ENCODE measurements at places on chromosomes 11 and 22. TPM values are rescaled to one million over a fixed set of nuclear protein-coding genes. Genes with fewer than 3 reads are reported as not detected.

- DNase-seq = no peak
Measured at GRCh38 chr11:68061508-68061907, 22.7 kb downstream of the TCIRG1 start.

DNA sequence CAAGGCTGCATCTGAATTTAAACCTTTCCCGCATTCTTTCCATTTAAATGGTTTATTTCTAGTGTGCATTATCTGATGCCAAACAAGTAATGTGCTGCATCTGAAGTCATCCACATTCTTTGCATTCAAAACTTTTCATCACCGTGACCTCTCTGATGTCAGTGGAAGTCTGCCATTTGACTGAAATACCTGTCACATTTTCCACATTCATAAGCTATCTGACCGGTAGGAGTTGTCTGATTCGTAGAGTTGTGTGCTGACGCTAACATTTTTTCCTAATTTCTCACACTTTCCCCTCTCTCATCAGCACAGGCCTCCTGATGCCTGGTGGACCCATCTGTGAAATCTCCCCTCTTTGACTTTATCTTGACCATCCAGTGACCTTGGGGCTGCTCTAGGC lies 79.9 kb upstream of the BARX2 start:
- DNase-seq = no peak

DNA sequence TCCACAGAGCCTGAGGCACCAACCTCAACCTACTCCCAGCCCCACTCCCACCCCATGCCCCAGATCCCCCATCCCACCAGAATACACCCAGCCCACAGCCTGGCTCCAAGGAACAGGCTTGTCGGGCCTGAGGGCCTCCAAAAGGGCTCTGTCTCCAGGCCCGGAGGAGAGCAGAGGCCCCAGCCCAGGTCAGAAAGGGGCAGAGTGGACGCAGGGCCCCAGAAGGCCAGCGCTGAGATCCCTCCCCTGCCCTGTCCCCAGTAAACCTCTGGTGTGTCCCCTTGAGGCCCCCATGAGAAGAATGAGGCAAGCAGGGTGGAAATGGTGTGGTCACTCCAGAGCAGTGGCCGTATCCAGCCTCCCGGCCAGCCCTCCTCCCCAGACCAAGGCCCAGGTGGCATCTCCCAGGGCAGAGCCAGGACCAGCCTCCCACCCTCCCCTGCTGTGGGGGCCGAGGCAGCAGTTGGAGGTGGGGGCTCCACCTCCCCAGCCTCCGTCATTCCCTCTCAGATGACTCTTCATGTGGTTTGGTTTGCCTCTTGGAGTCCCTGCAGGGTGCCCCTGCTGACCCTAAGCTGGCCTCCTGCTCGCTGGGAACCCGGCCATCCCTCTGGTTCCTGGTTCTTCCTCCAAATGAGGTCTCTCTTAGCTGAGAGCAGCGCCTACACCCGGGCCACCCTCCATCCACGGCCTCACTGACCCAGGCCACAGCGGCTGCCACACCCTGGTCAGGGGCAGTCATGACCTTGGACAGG lies 195.0 kb downstream of the IGLL1 start:
- no peak for DNase-seq

- no peak for DNase-seq
Measured at GRCh38 chr11:27795955-27796861, 96.0 kb upstream of the BDNF start.

GRCh38 chr11:78228467-78228866 lies 39.7 kb downstream of the USP35 start:
- no peak for DNase-seq

DNA sequence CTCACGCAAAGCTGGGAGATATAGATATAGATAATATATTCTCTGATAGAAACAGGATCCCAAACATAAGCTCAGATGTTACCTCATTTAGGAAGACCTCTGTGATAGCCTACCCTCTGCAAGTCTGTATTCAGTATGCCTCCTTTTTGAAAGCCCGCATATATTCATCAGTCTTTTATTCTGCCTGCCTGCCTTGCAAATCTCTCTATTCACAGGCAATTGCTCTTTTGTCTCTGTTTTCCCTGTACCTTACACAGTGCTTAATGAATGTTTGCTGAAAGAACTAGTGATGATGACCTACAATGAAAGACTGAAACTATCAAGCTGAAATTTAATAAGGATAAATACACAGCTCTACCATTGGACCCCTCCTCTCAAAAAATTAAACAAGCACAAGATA lies 18.4 kb downstream of the DEUP1 start:
- DNase-seq = no peak

GRCh38 chr11:34512840-34513681 lies 533 bp downstream of the ELF5 start:
- DNase-seq = no peak

- DNase-seq = peak; percentile 37
Measured at GRCh38 chr11:11731311-11732083, 109.7 kb upstream of the GALNT18 start.

GRCh38 chr11:105824457-105825013 lies 197.5 kb downstream of the MSANTD4 start:
- DNase-seq = no peak

- no peak for DNase-seq
Measured at GRCh38 chr22:35837101-35837727, 119.5 kb downstream of the APOL5 start.

- no peak for DNase-seq
Measured at GRCh38 chr11:95045812-95046211, 3.4 kb upstream of the KDM4F start.

GRCh38 chr22:27754247-27754887 lies 47.2 kb downstream of the MN1 start:
- DNase-seq = no peak

DNA sequence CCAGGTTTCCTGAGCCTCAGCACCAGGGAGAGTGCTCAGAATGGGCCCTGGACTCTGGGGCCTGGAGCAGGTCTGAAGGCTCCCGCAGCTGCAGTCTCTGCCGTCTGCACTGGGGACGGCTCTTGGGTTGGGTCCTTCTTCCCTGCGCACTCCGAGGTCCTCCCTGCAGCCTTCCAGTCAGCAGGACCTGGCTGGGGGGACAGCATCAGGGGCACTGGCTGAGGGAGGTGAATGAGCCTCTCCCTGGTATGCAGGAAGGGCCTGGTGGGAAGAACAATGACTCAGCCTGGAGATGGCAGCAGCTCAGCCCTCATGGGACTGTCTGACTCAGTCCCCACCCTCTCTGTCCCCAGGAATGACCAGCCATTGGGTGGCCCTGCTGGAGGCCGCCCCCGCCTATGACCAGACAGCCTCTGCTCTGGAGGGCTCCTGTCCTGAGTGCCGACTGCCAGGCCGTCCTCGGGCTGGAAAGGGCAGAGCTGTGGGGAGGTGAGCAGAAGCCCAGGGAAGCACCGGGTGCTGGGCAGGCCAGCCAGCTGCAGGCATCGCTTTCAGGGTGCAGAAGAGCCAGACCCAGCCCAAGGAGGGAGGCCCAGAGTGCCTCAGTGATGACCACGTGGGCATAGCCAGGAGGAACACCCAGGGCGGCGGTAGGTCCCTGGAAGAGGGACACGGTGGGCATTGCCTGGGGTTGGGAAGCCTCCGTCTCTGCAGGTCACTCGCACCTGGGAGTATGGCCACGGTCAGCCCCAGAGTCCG lies 455.0 kb downstream of the BRD1 start:
- DNase-seq = no peak

- no peak for DNase-seq
Measured at GRCh38 chr11:69526453-69526810, 45.0 kb downstream of the LINC01488 start.

- no peak for DNase-seq
Measured at GRCh38 chr11:109677876-109678275, 255.9 kb downstream of the C11orf87 start.

DNA sequence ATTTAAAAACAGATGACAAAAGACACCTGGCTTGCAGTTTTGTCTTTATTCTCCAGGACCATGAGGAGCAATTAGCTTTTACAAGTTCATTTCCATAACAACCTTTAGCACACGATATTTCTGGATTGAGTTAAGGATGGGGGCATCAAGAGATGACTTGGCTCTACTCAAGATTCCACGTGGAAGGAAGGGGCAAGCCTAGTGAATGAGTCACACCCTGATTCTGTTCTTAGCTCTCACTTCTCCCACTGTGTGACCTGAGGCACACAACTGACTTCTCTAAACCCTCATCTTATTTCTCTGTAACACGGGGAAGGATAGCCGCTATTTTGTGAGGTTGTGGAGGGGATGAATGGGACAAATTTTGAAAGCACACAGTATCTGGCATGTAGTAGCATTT lies 185.5 kb downstream of the KIRREL3 start:
- no peak for DNase-seq

Gene CCDC86
- total RNA-seq = 54.5 TPM

Gene NTM
- total RNA-seq = 111 TPM

Gene CTSW
- not detected for total RNA-seq

Gene CALCA
- 6.0 TPM for total RNA-seq

Gene ENTHD1
- total RNA-seq = not detected

Gene CHRM1
- not detected for total RNA-seq

Gene TSKU
- 59.5 TPM for total RNA-seq

Data from kidney epithelial cell (primary cell).